ENCODE measurements at places on chromosomes 7 and 10.

GRCh38 chr7:158121441-158122045 lies 466.1 kb downstream of the PTPRN2 start:
- no peak for DNase-seq

- DNase-seq = no peak
Measured at GRCh38 chr10:19638182-19638895, 177.9 kb upstream of the PLXDC2 start.

- no peak for DNase-seq
Measured at GRCh38 chr7:1514995-1515401, 10.8 kb upstream of the INTS1 start.

DNA sequence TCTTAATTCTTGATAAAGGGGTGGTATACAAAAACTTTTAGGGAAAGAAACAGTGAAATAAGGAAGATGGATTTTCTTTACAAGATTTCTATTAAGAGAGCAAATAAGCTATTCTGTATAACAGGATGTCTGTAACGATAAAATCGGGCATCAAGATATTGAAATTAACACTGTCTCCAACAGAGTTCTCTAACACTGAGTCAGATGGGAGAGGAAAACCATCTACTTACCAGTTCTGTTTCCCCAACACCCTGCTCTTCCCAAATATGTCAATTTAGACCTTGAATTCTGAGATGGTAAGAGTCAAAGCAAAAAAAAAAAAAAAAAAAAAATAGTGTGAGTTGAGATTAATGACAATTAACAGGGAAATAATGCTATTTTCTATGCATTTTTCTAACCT lies 23.0 kb downstream of the SMURF1 start:
- DNase-seq = no peak

DNA sequence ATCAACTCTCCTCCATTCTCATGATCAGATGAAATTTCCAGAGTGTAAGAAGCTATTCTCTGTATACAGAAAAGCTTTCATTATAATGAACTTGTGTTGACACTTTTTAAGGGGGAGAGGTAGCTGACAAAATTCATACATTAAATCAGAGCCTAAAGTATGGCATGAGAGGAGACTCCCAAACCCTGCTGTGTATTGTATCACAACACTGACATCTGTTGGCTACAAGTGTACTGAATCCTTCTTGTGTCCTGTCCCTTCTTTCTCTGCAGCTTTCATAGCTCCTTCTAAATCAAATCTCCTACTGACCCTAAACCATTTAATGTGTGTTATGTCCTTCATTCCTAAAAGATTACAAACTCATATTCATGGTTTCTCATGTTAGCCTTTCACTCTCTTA lies 70.9 kb downstream of the GCC1 start:
- DNase-seq = no peak

DNA sequence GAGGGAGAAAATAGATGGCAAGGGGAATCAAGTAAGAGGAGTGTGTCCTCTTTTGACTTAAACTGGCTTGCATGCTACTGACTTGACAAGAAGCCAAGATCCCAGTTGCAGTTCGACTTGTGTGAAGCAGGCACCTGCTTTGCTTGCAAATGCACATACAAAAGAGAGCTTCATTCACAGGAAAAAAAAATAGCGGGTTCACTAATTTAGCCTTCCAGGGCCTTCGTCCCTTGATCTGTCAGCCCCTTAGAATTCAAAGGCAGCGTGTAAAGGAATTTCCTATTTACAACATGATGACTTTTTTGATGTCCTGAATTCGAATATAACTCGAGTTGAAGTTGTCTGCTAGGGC lies 192.1 kb downstream of the CELF2 start:
- no peak for DNase-seq

DNA sequence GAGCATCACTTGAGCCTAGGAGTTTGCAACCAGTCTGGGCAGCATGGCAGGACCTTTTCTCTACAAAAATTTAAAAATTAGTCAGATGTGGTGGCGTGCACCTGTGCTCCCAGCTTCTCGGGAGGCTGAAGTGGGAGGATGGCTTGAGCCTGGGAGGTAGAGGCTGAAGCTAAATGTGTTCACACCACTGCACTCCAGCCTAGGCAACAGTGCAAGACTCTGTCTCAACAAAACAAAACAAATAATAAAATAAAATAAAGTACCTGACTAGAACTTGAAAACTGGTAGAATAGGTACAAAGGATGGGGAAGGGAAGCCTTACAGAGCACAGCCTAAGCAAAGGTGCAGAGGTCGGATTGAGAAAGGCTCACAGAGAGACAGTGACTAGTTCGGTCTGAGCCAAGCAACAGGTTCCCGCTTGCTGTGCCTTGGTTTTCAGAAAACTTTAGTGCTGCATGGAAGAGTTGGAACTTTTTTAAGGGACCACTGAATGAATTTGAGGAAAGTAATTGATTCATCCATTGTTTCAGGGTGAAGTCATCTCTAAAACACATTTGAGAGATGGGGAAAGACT lies 100.1 kb upstream of the STK17A start:
- DNase-seq = no peak

DNA sequence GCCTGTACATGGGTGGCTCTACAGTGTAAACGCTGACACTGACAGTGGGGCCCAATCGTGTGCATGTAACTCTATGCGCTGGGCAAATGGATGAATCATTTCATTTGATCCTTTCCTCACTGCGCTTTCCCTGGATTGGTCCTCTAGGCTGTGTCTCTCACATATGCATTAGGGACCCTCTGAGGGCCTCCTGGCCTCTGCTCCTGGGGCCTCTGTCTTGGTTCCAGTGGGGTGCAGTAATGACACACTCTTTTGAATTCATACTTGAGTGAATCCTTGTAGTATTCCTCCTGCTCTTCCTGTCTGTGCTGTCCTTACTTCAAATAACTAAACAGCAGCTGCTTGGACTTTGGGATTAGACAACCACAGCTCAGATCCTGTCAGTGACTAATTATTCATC lies 176.5 kb upstream of the ADO start:
- DNase-seq = no peak
